ENCODE measurements at places on chromosomes 1 and 21. TPM values are rescaled to one million over a fixed set of nuclear protein-coding genes. Genes with fewer than 3 reads are reported as not detected.

DNA sequence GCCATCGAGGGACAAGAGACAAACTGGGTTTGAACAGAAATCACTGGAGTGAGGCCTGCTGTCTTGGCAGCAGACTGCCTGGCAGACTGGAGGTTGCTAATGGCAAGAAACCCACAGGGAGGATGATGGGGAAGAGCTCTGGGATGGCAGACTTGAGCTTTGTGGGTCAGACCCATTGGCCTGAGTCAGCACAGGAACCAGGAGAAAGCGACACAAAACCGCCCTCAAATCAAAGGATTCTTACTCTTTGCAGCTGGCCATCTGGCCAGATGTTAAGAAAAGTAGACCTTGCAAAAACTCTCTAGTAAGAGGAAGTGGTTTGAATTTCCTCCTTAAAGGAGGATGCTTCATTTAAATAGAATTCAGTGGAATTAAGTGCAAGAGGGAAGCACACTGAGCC is 195.2 kb upstream of the JUN start:
- no peak for DNase-seq

The SYT2 gene
- 2.4 TPM for polyA plus RNA-seq

The DNAJC8 gene
- polyA plus RNA-seq = 175 TPM

The IVNS1ABP gene
- 313 TPM for polyA plus RNA-seq

GRCh38 chr21:23639721-23640120 is 1967.6 kb downstream of the MRPL39 start:
- DNase-seq = no peak

GRCh38 chr21:37460196-37460595 is 93.6 kb downstream of the DYRK1A start:
- DNase-seq = no peak

DNA sequence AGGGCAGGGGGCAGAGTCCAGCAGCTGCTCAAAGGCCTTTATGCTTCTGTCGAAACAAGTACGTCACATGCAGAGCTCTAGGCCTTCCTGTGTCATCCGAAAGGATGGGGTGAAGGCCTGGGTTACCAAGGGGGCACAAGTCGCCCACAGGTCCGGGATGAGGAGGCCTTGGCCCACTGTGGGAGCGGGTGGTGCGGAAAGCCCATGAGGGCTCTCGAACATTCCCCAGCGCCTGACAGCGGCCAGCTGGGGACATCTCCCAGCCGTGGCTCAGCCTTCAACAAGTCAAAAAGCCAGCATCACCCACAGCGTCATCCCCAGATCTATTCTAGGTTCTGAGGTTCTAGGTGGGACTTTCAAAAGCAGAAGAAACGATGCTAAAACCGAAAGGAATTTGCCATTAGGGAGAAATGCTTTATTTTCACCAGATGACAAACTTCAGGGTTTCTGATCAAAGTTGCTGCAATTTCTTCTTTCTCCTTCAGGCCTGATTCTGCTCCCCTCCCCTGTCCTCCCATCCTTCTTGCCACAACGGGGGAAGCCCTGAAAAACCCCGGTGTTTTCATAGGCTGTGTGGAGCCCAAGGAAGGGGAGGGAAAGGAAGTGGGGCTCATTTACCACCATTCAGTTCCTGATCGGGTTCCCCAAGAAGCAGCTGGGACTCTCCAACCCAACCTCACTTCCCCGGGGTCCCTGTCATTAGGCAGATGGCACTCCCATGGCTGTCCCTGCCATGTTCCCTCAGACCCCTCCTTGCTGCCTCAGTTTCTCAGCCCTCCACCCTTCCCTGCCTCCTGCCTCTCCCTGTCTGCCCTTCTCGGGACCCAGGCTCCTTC is 17.6 kb downstream of the GPR137B start:
- no peak for DNase-seq

GRCh38 chr1:192867180-192867579 is 58.3 kb downstream of the RGS2 start:
- DNase-seq = no peak

DNA sequence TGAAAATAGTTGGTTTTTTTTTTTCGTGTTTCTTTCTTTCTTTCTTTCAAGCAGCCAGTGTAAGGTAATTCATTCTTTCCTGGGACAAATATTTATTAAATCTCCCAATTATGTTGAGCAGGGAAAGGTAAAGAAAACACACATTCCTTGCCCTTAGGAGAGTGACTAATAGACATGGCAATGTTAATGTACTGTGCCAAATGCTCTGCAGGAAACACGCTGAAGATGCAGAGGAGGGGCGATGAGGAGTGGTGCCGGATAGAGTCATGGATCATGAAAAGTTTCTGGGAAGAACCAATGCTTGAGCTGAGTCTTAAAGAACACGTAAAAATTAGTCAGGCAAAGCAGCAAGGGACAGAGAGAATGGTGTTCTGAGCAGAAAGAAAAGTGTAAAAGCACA is 199.2 kb downstream of the DNM3 start:
- no peak for DNase-seq

The RNU1-4 gene
- polyA plus RNA-seq = not detected

- DNase-seq = no peak
Measured at GRCh38 chr1:245807954-245808719, 653.4 kb downstream of the KIF26B start.

DNA sequence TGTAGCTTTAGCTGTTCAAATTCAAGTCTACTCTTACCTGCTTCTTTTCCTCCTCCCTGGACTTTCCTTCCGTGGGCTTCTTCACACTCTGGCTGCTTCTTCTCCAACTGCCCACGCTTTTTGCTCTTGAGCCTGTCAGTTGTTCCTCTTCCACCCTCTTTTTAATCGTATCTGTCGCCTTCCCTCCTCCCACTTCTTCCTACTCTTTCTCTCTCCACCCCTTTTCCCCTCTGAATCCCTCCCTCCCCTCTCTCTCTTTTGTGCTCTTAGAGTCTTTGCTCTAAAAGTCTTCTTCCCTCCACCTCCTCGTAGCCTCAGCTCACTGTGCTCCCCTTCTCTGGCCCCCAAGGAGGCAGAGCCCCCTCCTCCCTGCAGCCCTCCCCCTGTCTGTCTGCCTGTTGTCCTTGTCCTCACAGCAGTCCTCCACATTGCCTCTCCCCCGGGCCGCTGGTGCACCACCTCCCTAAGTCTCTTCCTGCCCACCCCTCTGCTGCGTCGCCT is 12.9 kb upstream of the GJA5 start:
- no peak for DNase-seq

- no peak for DNase-seq
Measured at GRCh38 chr1:236465959-236466303, 57.9 kb upstream of the LGALS8 start.

The ESRRG gene
- 46.4 TPM for polyA plus RNA-seq

The SCCPDH gene
- polyA plus RNA-seq = 56.5 TPM

GRCh38 chr1:91684481-91685196 is 184.0 kb downstream of the CDC7 start:
- DNase-seq = no peak

The NUP133 gene
- 47.3 TPM for polyA plus RNA-seq

- no peak for DNase-seq
Measured at GRCh38 chr1:146019231-146020057, 2.1 kb downstream of the HJV start.

GRCh38 chr1:106843518-106843917 is 213.0 kb upstream of the PRMT6 start:
- no peak for DNase-seq

DNA sequence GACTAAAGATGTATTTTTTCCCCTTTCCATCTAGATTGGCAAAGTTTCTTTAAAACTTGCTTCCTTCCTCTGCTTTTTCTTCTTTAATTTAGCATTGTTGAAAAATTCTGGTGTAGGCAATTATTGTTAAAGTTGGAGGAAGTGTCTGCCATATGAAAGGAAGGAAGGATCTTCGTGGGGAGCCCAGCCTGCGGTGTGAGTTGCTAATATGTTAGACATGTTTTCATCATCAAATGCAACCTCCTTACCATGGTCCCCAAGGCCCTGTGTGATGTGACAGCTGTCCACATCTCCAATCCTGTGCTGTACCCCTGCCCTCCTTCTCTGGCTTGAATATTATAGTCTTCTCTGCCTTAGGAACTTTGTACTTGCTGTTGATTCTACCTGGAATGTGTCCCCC is 81.0 kb upstream of the ZBTB18 start:
- DNase-seq = no peak

DNA sequence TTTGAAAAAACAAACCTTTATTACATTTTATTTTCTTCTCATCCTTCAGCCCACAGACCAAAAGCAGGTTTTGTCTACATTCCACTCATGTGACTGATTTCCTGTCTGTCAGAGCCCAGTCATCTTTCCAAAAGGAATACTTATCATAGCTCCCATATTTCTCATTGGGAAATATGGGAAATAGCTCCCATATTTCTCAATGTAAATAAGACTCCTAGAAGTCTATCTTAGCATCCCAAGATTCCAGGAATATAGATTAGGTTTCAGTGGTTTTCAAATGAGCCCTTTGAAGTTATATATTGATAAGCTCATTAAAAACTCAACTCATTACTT is 19.1 kb upstream of the NRDC start:
- DNase-seq = no peak

DNA sequence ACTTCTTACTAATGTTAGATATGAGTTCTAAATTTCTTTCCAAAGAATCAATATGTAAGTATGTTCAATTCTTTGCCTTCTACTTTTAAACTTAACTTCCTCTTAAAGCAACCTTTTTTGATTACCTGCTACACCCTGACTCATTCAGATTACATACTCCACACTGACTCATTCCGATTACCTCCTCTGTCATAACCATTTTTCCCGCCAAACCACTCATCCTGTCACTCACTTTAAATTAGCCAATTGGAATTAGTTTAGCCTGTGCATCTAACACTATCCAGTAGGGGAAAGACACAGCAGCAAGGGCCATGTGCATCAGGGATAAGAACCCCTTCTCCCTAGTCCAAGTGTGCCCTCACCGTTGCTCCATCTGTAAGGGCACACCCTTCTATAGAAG is 815.5 kb downstream of the BRINP3 start:
- no peak for DNase-seq

DNA sequence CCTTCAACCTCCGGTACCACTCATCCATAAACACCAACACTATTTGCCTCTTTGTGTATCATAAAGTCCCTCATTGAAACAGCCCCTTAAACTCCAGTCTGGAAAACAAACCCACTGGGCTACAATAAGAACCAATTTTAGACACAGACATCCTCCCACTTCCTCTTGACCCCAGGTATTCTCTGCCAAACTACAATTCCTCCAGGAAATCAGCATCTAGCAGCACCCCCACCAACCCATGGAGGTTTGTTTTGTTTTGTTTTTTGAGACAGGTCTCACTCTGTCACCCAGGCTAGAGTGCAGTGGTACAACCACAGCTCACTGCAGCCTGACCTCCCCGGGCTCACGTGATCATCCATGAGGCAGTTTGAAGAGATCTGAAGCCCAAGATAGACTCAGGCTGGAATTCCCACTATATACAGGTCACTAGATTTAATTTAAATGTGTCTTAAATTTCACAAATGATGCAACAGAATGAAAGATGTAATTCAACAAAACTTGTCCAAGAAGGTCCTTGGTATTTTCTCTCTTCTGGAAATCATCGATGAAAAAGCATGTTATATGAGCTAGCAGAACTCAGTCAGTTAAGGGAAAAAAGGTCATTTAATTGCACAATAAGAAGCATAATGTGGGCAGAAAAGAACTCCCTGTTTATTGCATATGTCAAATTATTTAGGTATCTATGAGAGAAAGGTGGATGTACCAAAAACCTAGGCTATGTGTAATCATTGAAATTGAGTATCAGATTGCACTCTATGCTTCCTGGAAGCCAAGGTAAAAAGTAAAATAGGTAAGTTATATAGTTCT is 30.3 kb downstream of the TCP10L start:
- no peak for DNase-seq

- no peak for DNase-seq
Measured at GRCh38 chr1:8202182-8202905, 115.6 kb upstream of the SLC45A1 start.

- DNase-seq = no peak
Measured at GRCh38 chr1:228555074-228555994, 68.2 kb downstream of the RNF187 start.

The SMIM11 gene
- polyA plus RNA-seq = 11.0 TPM

The B3GALT5 gene
- 1.2 TPM for polyA plus RNA-seq

DNA sequence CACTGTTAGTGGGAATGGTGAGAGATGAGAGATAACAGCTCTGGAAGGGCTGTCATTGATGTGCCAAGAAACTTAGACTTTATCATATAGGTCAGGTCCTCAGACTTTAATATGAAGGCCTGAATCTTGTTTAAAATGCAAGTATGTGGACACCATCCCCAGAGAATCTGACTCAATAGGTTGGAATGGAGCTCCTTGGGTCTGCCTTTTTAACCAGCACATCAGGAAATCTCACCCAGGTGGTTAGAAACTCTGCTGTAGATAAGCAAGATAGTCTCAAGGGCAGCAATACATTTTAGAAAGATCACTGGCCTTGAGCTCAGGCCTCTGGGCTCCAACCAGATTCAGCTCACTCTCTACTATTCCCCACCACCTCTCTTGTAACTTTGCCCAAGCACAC is 180.4 kb downstream of the SLC44A5 start:
- no peak for DNase-seq

DNA sequence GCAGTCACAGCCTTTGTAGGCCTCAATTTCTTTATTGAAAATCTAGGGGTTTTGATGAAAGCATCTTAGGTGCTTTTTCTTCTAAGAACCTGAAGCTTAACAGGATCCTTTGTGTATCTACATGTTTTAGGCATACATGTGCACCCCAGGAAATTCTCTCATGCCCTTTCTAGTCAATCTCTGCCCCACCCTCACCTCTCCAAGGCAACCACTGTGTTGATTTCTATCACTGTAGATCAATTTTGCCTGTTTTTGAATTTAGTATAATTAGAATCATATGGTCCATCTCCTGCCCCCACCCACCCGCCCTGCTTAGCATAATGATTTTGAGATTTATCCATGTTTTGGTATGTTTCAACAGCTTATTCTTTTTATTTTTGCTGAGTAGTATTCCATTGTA is 19.4 kb downstream of the VANGL1 start:
- no peak for DNase-seq

DNA sequence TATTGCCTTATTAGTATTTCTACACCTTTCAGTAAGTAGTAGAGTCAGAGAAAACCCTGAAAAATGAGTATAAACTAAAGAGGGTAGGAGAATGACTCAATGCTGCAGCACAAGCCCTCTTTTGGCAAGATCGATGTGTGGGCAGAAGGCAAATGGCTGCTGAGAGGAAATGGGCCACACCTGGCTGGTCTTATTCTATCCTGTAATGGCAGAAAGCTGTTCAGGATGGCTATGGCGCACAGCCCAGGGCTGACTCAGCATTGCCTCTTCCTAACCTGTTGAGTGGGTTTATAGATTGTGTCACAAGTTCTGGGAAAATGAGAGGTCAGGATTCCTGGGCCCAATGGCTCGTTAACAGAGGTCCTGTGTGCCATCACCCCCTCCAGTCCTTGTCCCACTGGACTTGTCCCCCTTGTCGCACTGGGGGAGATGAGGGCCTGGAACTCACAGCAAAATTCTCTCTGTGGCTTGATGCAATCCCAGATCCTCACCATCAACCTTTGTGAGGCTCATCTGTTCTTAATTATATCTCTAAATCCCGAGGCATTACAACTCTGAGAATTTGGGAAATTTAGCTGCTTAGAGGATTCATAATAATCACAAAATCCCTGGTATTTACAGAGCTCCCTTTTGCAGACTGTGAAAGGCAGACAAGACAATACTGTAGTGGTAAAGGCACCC is 13.2 kb downstream of the HMGB4 start:
- no peak for DNase-seq

GRCh38 chr1:43617668-43618067 is 32.3 kb upstream of the KDM4A start:
- no peak for DNase-seq

Data from right renal cortex interstitium (tissue), 3 donors.